ENCODE measurements at places on chromosomes 1 and 21.

DNA sequence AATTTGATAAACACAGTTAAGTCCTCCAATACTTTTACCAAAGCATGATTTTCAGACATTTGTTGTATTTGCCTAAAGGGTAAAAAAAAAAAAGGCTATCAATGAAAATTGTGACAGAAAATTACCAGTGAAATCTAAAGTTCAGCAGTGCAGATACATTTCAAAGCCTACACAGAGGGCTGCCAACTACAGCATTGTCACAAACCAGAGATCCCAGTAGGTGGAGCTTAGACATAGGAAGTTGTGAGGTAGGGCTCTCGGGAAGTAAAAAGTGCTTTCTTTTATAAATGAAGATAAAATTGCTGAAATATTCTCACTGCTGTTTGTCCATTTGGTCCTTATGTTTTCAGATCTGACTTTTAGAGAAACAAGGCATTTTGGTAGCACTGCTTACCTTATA lies 123.0 kb downstream of the DYRK1A start:
- no peak for DNase-seq

- no peak for DNase-seq
Observed at GRCh38 chr21:21898801-21899200, 900.6 kb downstream of the NCAM2 start.

DNA sequence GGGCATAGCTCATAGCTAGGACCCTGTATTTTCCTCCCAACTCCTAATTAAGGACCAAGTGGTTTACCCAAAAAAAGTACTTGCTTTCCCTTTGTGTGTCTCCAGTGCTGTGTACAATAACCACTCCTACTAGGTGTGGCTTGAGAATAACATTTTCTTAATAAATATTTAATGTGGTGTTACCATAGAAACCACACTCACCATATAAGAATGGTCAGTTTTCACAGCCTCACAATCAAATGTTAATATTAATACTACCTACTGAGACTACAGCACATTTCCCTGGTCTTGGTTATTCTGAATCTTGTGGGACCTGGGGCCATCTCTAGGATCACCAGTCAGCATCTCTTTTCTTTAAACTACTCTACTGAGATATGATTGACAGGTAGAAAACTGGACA lies 83.5 kb upstream of the BCAR3 start:
- DNase-seq = no peak

- DNase-seq = no peak
Observed at GRCh38 chr1:219113261-219113660, 60.4 kb upstream of the LYPLAL1 start.

- no peak for DNase-seq
Observed at GRCh38 chr1:201889090-201889968, 631 bp downstream of the SHISA4 start.

- DNase-seq = no peak
Observed at GRCh38 chr1:173017792-173018191, 32.9 kb downstream of the TNFSF18 start.

DNA sequence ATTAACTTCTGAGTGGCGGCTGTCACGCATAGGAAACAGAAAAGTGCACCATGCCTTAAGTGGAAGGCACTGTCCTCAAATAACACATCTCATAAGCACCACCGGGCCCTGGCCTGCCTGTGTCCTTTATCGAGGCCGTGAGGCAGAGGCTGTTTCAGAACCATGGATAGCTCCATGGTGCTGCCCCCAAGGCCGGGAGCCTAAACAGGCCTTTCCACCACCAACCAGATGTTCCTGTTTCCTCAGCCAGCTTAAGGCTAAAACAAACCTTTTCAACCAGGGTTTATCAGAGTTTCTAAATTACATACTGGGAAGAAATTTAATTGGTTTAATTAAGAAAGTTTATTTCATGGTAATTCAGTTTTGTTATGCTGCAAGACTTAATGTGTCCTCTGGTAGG lies 114.4 kb downstream of the DMRTA2 start:
- DNase-seq = no peak

DNA sequence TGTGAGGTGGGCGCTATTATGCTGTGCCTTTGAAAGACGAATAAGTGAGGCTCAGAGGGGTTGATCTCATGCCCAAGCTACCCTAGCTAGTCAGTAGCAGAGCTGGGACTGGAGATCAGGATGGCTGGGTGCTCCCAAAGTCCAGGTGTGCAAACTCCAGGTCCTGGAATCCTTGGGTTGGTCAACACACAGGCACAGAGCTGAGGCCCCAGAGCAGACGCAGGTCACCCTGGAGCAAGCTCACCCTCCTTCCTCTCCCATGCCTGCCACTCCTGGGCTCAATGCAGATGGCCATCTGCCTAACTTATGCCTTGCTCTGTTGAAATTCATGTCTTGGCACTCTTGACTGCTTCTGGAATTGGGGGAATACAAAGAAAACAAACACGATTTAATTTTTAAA lies 587.2 kb downstream of the PTPRU start:
- DNase-seq = no peak

DNA sequence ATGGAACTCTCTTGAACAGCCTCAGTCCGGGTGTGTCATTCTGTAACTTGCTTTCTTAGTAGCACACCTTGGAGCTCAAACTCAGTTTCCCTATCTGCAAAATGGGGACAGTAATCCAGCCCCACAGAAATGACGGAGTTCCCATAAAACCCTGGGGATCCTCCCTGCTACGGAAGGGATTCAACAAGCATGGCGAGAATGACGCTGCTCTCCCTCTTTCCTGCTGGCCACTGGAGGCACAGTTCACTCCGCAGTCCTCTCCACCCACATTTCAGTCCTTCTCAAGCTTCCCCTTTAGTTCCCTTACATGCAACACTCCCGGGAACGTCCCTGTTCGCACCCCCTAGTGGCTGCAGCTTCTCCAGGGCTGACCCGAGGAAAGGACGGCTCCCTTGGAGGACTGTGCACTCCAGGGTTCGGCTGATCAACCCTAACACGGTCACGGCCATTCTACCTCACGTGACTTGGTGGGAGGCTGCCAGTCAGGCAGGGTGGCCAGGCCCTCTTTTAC lies 20.6 kb downstream of the RUNX3 start:
- no peak for DNase-seq

DNA sequence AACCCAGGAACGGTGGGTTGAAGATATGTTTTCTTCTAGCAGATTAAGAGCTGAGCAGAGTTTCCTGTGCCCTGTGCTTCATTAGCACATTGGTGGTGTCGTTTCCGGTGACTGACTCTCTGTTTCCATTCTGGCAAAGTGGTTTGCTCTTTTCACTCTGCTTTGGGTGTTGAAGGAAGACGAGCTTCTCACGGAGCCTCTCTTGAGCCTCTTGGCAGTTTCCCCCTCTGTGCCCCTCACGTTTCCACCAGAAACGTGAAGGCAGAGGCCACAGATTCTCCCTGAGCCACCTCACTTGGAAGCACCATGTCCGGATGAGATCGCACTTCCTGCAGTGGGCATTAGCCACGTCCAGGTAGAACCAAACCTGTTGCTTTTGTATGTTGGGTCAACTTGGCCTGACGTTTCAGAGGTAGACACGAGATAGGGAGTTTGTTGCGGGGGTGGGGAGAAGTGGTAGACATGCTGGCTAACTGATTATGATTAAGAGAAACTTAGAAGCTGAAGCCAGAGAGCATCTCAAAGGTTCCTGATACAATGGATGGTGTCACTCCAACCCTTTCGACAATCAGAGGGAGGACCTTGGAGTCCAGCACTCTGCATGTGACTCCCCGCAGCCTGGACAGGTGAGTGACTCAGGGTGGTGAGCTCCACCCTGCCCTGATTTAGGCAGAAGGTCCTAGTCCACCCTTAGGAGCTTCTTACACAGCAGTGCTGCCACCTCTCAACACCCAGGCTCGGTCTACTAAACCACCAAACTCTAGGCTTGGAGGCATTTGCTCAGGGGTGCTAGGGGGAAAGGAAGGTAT lies at the start of gene LAX1:
TSS of gene LAX1 (plus strand) at position 155 of the 809 bp plus-strand sequence. CDS start at position 538, 383 bp downstream.
- DNase-seq = peak; percentile 28

DNA sequence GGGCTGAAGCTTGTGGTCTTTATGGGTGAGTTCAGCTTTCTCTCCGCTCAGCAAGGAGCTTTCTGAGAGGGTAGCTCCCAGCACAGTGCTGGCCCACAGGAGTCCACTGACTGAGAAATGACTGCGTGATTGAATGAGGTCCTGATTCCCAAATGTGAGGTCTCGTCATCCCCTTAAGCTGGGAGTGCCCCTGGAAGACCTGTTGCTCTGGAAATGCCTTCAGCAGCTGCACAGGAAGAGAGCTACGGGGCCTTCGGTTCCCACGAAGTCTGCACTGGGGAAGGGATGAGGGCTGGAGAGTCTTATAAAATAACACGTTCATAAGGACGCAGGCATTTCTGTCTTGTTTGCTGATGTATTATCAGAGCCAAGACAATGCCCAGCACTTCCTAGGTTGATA lies 14.0 kb downstream of the TNNT2 start:
- no peak for DNase-seq

DNA sequence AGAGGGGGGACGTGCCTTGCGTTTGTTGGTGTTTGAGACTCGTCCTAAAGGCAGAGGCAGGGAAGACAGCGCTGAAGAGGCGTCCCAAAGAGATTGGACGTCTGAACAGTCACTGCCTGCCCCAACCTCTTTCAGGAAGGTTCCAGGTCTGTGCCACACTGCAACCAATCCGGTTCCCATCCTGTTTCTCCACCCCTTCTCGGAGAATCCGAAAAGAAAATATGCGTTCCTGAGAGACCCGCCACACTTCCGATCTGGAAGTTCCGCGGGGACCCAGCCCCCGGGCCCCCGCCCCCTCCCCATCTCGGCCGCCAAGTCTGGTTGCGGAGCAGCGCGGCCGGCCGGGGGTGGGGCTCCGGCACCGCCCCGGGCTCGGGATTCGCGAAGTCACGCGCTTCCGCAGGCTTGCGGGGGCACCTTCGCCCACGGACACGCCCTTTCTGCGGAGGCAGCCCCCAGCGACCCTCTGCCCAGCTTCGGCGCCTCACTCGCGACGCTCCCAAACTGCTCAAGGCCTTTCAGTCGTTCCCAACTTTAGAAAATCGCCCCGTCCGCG lies 124.5 kb upstream of the DPYD start:
- no peak for DNase-seq

- DNase-seq = no peak
Observed at GRCh38 chr21:15390049-15390448, 325.2 kb upstream of the NRIP1 start.

GRCh38 chr1:190416239-190416638 lies 61.4 kb downstream of the BRINP3 start:
- no peak for DNase-seq

DNA sequence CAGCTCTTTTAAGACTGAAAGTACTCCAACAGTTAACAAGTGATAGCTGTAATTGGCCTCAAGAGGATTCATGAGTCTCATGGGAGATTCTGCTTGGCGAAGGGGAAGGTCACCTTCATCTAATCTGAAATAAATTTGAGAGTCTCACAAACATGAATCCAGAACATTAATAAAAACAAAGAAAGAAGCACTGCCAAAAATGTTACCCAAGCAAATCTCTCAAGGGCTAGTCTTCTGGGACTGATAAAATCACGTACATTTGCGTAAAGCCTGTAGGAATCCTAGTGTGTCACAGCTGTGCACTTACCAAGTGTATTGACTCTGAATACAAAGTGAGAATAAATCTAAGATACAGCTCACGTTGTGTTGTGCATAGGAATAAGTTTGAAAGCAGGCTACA lies 21.2 kb upstream of the NUF2 start:
- DNase-seq = no peak

GRCh38 chr1:19793360-19794046 lies 6.2 kb downstream of the TMCO4 start:
- no peak for DNase-seq

GRCh38 chr1:41500378-41500777 lies 15.9 kb upstream of the EDN2 start:
- DNase-seq = no peak

DNA sequence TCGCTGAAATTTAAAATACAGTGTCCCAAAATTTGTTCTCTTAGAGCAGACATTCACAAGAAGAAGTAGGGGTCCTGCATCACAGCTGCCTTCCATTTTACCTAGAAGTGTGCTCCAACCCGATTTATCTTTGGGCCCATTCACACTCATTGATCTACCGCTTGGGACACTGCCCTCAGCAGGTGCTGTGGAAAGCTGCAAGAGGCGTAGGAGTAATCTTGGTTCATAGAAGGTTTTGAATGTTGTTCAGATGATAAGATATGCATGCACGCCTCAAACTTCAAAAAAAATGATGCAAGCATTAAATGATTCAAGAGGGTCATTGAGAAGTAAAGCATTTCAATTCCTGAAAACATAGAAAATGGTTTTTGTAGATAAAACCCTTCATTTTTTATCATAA lies 18.6 kb upstream of the C1orf105 start:
- DNase-seq = no peak

DNA sequence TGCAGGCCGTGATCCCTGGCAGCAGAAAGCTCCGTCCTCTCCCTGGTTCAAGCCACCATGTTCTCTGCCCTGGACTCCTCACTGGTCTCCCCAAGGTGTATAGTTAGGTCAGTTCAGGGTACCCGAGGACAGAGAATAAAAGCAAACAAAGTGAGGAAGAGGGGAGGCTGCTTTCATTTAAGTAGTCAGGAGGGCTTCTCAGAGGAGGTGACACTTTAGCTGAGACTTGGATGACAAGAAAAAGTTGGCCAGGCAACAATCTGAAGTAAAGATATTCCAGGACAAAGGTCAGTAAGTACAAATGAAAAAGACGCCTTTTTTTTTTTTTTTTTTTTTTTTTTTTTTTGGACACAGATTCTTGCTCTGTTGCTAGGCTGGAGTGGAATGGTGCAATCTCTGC lies 257.8 kb upstream of the TMEM51 start:
- DNase-seq = no peak

DNA sequence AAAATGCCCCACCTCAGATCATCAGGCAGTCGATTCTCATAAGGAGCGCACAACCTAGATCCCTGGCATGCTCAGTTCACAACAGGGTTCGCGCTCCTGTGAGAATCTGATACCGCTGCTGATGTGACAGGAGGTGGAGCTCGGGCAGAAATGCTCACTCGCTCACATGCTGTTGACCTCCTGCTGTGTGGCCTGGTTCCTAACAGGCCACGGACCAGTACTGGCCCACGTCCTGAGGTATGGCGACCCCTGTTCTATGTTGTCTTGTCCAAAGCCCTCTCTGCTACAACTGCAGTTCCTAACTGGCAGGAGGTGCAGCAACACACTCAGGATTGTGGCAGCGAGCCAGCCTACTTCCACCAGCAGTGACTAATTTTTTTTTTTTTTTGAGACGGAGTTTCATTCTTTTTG lies 70.6 kb downstream of the CLSTN1 start:
- no peak for DNase-seq

GRCh38 chr1:6660415-6661049 lies 35.9 kb downstream of the THAP3 start:
- no peak for DNase-seq

GRCh38 chr21:45736690-45737484 lies 93.4 kb downstream of the PCBP3 start:
- no peak for DNase-seq

GRCh38 chr1:175612286-175612685 lies 131.1 kb downstream of the TNR start:
- DNase-seq = no peak

- no peak for DNase-seq
Observed at GRCh38 chr1:100538913-100539835, 1.2 kb downstream of the GPR88 start.

GRCh38 chr1:22121421-22121911 lies 21.4 kb downstream of the WNT4 start:
- no peak for DNase-seq

Measured in activated CD4-positive, CD25-positive, alpha-beta regulatory T cell (primary cell).